Esophagus squamous epithelium (tissue), 5 donors: ENCODE measurements at places on chromosomes 12 and 14. TPM values are rescaled to one million over a fixed set of nuclear protein-coding genes. Genes with fewer than 3 reads are reported as not detected.

ENDOU gene
- 112 TPM for total RNA-seq

TSPAN9 gene
- total RNA-seq: 18.7 TPM

SLC25A47 gene
- not detected for total RNA-seq

GPR65 gene
- total RNA-seq: 0.34 TPM

SYNJ2BP gene
- total RNA-seq: 17.0 TPM

DNA sequence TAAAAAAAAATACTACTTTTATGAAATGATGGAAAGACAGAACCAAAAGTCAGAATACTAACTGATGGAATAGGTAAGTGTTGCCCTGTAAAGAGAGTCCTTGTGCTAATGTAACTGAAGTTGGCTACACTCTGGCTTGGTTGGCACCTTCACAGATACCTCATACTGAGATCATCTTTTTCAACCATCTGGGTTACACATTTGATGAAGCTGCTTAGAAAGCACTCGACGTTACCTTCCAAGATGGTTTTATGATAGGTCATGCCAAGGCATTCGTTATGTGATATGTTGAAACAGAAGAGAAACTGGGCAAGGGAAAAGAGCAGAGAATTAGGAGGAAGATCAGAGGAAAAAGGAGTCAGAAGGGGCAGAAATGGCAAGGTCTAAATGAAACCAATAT is 203.8 kb downstream of the ADAMTS20 start:
- DNase-seq: no peak

DNA sequence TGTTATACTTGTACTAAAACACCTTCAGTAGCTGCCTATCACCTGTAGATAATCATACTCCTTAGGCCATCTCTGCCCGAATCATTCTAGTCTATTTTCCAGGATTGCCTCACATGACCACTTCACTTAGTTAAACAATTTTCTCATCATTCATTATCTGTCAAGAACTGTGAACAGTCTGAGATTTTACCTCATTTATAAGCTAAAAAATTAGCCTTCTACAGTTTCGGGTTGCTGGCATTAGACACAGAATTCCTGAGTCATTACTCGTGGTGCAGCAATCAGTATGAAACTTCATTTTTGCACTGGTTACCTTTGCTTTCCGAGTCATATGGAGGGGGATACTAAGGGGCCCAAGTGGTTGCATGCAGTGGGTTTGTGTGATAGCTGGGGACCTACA is 57.6 kb upstream of the OTOGL start:
- DNase-seq: no peak

GRCh38 chr12:109861689-109862314 is 18.5 kb downstream of the GLTP start:
- DNase-seq: no peak

GRCh38 chr12:34208331-34209258 is 186.3 kb downstream of the ALG10 start:
- DNase-seq: no peak

DNA sequence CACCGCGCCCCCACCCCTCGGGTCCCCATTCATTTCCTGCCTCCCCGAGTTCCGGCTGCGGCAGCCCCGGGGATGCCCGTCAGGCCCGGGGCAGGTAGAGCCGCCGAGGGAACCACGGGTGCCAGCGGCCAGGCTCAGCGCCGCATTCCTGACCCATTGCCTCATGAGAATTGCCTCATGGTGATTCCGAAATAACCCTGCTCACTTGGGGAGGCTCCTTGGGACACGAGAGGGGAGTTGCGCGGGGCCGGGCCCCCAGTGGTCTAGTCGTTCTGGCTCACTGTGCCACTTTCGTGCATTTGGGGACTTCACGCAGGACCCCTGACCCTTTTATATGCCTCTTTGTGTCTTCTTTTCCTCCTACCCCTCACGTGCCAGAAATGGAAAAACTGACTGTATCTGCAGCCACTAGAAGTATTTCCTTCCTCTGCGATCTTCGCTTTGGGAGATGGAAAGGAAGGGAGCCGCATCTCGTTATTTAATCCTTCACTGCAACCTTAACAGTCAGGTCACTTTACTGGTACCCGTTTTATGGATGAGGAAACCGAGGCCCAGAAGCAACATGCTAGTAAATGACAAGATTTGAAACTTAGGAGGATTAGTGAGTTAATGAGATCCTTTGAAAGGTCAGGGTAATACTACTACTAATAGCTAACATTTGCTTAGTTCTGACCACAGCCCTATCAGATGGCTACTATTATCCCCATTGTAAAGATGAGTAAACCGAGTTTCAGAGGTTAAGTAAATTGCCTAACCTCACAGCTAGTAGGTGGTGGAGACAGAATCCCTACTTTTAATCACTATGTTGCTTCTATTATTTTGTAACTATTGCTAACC is 768 bp downstream of the PTPN11 start:
- no peak for DNase-seq

DNA sequence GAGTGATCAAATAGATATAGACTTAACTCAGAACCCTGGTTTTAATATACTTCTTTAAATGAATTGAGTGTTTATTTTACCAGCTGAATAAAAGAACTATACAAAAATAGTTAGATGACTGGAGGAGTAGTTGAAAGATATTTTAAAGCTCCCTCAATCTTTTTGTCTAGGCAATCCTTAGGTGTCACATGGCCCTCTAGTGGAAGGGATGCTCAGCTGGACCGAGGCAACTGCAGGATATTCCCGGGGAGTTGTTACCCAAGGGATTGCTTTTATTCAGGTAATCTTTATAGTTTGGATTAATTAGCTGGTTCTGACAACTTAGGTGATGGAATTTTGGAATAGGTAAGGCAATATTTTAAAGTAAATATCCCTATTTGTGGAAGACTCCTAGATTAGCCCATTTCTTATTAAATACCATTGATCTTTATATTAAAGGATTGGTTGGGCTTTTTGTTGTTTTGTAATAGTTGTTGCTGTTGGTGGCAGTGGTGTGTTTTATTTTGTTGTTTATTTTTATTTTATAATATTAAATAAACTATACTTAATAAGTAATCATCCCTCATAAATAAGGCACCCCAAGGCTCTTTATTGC is 57.1 kb downstream of the ZDHHC17 start:
- no peak for DNase-seq

DNA sequence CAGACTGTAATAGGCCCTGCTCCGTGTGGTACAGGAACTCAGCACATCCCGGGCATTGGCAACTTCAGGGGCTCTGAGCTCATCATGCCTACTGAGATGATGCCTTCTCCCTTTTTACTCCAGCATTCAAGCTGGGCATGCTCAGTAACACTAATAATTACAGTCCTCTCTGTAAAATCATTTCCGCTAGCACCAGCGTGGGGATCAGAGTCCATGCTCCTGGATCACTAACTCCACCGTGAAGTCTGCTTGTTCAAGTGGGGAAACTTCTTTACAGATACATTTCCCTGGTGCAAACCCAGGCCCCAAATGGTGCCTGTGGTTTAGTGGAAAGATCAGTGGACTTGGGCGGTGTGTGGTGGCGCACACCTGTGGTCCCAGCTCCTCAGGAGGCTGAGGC is 16.7 kb downstream of the CLSTN3 start:
- no peak for DNase-seq

DNA sequence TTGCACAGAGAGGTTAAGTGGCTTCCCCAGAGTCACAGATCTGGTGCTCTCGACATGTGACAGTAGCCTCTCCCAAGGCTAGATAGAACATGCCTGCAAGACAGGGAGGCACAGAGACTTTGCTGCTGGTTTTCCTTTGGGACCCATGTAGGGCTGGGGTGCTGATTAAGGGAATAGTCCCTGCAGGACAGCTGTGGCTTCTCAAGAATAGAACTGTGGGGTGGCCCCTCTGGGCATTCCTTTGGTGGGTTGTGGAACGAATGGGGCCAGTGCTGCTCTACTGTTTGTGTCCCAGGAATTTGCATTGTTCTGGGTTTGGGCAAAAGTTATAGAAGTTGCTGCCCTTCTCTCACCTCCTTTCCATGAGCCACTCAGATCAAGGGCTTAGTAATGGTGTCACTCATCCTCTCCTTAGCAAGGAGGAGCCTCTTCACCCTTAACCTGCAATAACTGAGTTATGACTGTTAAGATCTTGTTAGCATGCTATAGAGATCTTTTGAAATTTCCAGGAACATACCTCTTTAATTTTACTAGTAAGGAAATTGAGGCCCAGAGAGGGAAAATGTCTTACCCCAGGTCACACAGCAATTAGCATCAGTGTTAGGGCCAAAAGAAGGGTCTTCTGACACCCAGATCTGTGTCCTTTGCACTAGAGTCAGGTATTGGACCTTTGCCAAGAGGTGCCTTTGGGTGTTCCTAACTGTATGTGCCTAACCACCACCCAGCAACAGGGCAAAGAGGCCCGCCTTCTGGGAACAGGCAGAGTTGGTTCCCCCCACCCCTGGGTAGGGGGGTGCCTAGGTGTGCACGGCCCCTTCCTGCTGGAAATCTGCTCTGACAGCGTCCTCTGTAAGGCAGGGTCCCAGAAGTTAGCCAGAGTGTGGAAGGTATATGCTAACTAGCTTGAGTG is 31.4 kb downstream of the CD9 start:
- no peak for DNase-seq

GRCh38 chr12:1706632-1706980 is 15.7 kb downstream of the ADIPOR2 start:
- DNase-seq: no peak

DNA sequence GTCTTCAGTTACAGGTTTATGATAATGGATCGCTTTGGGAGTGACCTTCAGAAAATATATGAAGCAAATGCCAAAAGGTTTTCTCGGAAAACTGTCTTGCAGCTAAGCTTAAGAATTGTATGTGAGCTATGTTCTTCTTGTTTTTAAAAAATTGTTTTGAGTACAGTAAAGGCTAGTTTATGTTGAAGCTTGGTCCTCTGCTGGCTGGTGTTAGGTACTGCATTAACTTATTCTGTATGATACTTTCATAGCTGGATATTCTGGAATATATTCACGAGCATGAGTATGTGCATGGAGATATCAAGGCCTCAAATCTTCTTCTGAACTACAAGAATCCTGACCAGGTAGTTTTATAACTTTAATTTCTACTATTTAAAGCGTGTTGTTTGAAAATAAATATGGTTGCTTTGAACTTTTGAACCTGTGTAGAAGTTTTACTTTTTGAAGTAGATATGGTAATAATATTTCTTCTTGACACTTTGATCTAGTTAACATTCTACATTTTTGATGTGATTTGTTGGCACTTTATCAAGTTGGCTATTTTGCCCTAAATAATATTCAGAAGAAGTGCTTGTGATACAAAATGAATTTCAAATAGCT is 55.7 kb downstream of the VRK1 start:
- no peak for DNase-seq

- no peak for DNase-seq
These were observed 118.9 kb downstream of the PIWIL1 start for GRCh38 chr12:130456375-130457199.

DNA sequence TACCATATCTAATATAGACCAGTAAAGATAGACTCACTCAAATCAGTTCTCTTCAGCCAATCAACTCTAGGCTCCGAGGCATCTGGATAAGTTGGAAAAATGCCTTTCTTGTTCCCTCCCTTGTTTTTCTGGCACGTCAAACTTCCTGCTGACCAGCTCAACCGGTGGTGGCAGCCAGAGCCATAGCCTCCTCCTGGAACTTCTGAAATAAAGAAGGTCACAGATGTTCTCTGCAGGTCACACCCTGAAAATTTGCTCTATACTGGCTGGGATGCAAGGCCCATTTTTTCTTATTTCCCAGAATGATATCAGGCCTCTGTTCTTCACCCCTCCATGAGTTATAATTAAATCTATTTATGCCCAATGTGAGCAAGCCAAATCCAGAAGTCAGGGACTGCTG is 81.9 kb downstream of the BMP4 start:
- DNase-seq: no peak

GRCh38 chr12:31890295-31891285 is 68.6 kb upstream of the RESF1 start:
- DNase-seq: no peak

GRCh38 chr12:78494911-78495310 is 369.7 kb upstream of the SYT1 start:
- no peak for DNase-seq

- no peak for DNase-seq
These were observed 82.6 kb upstream of the HMGA2 start for GRCh38 chr12:65741656-65742017.

- no peak for DNase-seq
These were observed 166.6 kb upstream of the ATP2B1 start for GRCh38 chr12:89875225-89875624.

- DNase-seq: no peak
These were observed 172.7 kb downstream of the ANO6 start for GRCh38 chr12:45388545-45388944.

- no peak for DNase-seq
These were observed 90.7 kb downstream of the SINHCAF start for GRCh38 chr12:31234955-31235867.

GRCh38 chr12:6961695-6962284 is 8.7 kb downstream of the PHB2 start:
- no peak for DNase-seq

- no peak for DNase-seq
These were observed 74.8 kb downstream of the ARL6IP4 start for GRCh38 chr12:123055281-123055766.

- no peak for DNase-seq
These were observed 27.2 kb downstream of the GLT8D2 start for GRCh38 chr12:104022786-104023185.

DNA sequence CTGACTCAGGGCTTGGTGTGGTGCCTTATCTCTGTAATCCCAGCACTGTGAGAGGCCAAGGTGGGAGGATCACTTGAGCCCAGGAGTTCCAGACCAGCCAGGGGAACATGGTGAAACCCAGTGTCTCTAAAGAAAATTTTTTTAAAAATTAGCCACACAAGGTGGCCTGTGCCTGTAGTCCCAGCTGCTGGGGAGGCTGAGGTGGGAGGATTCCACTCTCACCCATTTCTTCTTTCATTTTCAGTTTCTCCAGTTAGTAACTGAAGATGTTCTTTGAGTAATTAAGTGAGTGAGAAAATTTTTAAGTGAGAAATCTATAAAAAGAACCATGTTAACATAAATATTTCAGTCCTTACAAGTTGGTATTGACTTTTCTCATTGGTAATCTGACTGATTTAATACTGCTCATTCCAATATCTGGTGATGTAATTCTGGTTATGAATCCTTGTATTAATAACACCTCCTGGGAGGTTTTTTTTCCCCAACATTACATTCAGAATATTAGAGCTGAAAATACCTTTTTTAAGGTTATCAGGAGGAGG is 6.1 kb downstream of the METTL3 start:
- DNase-seq: no peak

GRCh38 chr14:94392510-94392935 is 4.1 kb upstream of the SERPINA1 start:
- DNase-seq: no peak

GRCh38 chr12:21026302-21026701 is 104.7 kb upstream of the SLCO1B1 start:
- DNase-seq: no peak

- no peak for DNase-seq
These were observed 191.3 kb upstream of the TBX3 start for GRCh38 chr12:114875313-114875712.
